AML-193 (cell line): ENCODE measurements at places on chromosomes 3 and 15.

DNA sequence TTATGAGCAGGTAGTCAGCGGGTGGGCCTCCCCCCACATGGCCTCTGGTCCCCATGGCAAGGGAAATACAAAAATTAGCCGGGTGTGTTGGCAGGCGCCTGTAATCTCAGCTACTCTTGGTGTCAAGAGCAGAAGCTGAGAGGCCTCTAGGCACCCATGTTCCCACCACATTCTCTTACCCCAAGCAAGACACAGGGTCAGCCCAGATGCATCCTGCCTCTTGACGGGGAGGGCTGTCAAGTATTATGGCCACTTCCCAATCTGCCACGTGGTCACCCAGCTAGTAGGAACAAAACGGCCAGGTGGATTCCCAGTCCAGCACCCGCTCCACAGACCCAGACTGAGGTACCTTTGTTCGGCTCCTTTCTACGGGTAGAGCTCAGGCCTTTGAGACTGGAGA is 16.2 kb upstream of the SLC6A6 start:
- no peak for DNase-seq

- DNase-seq = no peak
Measured at GRCh38 chr3:6416049-6416661, 444.8 kb upstream of the GRM7 start.

GRCh38 chr3:139634111-139634635 is 43.6 kb downstream of the NMNAT3 start:
- DNase-seq = no peak

DNA sequence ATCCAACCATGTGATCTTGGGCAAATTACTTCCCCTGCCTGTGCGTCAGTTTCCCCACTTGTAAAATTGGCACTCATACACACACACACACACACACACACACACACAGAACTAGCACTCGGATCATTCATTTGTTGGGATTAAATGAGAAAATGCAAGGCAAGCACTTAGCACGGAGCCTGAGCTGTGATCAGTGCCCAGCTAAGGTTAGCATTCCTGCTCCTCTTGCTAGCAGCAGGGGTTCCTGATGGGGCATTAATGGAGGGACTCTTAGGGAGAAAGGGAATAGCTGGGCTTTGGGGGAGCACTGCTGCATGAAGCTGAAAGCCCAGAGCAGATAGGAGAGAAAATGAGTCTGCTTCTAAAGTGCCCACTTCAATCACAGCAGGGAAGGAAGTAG is 187.7 kb upstream of the C2CD4B start:
- DNase-seq = no peak
